ENCODE measurements at places on chromosomes 1 and 21.

DNA sequence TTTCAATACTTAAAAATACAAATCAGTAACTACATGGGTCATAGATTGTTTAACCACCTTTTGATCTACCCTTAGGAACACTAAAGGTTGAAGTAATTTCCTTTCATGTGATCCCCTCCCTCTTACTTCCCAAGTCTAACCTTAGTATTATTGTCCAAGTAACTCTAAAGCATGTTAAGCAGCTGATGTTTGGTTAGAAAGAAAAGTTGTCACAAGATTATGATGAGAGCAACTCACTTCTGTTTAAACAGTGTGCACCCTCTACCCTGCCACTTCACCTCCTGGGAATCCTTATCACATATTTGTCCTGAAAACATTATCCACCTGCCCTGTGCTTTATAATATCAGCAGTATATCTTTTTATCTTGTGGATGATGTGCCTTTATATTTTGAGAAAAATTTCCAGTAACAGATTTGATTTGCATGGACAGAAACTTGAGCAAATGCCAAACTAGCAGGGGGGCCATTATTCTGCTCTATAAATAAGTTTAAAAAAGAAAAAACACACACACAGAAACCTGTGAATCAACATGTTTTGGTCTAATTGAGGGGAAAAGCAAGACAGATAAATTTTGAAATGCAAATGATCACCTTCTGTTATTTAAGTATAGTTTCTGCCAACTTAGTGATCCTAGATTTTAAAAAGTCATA, 194.3 kb downstream of the RPS6KC1 start:
- no peak for DNase-seq

GRCh38 chr1:185487026-185487425, 170.0 kb upstream of the IVNS1ABP start:
- no peak for DNase-seq

- DNase-seq, result no peak
These were observed 98.4 kb upstream of the TNR start for GRCh38 chr1:175841738-175842187.

DNA sequence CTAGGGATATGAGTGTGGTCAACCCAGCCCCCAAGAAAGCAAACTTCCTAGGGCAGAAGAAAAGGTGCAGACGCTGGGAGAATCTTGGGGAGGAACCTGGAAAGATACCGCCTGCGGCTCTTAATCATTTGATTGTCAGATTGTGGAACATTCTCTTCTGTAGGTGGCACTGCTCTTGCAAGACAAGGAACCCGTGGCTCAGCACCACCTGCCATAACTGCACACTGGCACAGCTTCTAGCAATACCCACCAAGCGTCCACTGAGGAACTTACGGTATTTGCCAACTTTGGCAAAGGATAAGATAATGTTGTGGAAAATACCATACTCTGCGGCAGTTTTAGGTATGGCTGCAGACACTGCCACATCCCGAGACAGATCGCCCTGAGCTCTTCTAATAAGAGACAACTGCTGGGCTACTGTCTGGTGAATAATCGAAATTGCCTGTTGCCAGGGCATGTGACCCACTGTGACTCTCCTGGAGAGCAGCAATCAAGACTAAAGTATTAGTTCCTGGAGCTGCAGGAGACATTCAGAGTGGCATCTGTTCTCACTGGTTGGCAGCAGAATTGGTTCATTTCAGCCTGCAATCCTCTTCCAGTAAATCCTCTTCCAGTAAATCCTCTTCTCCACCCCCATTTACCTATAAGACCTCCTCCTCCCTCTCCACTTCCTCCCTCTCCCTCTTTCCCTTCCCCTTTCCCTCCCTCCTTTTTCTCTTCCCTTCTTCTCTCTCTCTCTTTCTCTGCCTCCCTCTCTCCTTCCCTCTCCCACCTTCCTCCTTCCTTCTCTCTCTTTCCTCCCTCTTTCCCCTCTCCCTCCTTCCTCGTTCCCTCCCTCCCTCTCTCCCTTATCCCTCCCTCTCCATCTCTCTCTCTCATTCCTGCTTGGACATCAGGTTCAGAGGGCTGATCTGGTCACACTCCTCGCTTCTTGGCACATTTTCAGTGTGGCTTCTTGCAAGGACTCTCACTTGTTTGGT, 49.7 kb upstream of the B3GALT5 start:
- no peak for DNase-seq

DNA sequence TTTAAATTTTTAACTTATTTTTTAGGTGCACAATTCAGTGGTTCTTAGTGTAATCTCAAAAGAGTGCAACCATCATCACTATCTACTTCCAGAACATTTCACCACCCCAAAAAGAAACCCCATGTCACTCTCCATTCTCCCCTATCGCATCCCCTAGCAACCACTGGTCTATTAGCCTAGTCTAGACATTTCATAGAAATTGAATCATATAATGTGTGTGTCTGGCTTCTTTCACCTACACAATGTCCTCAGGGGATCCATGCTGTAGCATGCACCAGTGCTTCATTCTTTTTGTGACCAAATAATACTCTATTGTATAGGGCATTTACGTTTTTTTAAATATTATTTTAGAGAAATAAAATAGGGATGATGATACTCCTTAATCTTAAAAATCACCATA, 64.7 kb downstream of the JAK1 start:
- DNase-seq, result no peak

DNA sequence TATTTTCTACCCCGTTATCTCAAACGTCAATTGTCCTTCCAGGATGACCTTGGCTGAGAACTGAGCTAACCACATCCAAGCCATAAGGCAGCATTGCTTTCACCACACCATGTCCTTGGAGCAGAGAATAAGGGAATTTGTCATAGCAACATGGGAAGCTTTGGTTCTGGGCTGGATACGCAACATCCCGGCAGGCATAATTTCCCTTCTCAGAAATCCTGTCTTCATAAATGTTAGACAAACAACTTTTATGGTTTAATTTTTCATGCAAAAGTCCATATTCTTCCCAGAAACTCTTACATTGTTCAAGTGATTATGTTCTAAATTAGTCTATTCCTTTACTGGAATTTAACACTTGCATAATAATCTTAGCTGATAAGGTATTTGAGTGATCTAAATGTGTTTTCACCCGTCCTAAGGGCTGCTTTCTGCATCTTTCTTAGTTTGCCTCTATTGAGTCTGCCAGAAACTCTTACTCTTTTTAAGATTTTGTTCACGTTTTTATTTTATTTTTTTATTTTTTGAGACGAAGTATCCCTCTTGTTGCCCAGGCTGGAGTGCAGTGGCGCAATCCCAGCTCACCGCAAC, 51.8 kb downstream of the KCNJ15 start:
- no peak for DNase-seq

DNA sequence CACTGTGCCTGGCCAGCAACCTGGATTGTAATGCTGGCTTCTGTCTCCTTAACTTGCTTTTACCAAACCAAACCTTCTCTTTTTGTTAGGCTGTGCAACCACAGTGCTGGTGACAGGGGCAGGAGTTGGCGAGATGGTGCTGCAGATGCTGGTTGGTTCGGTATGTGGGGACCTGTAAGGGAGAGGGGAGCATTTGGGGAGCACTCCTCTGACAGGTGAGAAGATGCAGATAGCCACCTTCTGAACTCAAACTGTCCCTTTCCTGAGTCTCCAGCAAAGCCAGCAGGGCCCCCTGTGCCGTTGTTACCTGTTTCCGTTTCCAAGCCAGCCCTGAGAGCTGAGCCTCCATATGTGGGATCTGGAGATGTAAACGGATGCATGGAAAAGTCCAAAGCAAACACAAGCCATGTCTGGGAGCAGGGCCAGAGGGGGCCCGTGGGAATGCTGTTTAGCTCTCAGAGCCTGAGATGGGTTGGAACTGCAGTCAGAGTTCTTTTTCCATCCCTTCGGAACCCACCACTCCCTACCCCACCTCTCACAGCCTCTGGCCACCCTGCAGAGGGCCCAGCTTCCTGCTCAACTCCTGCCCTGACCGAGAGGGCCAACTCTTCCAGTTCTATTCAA, 34.0 kb downstream of the ELK4 start:
- DNase-seq, result no peak

DNA sequence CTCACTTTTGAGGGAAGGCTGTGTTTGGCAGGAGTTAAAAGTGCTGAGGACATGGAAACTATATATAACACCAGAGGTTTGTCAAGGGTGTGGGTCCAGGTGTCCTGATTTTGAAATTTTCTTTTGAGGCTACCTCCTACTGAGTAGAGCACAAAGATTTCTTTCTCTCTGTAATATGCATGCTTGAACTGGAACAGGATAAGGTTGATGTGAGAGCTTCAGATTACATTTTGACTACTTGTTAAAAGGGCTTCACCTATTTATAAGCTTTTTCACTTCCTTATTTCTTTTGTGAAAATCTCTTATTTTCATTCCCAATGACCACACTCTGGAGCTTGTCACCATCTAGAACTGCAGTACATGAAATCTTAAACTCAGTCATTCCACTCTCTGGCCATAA, 59.8 kb upstream of the PLA2G4A start:
- no peak for DNase-seq

- no peak for DNase-seq
These were observed 129.6 kb downstream of the CLEC20A start for GRCh38 chr1:178367151-178367550.

DNA sequence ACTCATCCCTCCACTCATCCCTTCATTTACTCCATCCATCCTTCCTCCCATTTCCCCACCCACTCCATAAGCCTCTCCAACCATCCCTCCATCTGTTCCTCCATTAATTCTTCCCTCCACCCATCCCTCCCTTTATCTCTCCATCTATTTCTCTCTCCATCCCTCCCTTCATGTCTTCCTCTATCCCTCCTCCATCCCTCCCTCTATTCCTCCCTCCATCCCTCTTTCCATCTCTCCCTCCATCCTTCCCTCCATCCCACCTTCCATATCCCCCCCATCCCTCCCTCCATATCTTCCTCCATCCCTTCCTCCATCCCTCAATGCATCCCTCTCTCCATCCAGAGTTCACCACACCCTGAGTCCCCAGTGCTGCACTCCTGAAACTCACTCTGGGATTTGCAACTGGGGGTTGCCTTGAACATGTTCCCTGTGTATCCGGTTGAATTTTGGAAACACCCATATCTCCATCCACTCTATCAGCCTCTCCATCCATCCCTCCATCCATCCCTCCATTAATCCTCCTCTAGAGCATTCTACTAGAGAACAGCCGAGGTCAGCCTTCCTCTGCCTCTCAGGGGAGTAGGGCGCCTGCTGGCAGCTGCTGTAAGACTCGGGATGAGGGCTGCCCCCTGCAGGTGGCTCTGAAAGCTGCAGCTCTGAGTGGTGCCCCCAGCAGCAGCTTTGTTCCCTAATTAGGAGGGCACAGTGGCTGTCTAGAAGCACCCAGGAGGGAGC, 39.4 kb downstream of the ABCG1 start:
- peak; percentile 11 for DNase-seq

GRCh38 chr1:51313961-51314777, 16.2 kb downstream of the TTC39A start:
- DNase-seq, result peak; percentile 80

- no peak for DNase-seq
These were observed 5.1 kb upstream of the UTS2 start for GRCh38 chr1:7857985-7858384.

DNA sequence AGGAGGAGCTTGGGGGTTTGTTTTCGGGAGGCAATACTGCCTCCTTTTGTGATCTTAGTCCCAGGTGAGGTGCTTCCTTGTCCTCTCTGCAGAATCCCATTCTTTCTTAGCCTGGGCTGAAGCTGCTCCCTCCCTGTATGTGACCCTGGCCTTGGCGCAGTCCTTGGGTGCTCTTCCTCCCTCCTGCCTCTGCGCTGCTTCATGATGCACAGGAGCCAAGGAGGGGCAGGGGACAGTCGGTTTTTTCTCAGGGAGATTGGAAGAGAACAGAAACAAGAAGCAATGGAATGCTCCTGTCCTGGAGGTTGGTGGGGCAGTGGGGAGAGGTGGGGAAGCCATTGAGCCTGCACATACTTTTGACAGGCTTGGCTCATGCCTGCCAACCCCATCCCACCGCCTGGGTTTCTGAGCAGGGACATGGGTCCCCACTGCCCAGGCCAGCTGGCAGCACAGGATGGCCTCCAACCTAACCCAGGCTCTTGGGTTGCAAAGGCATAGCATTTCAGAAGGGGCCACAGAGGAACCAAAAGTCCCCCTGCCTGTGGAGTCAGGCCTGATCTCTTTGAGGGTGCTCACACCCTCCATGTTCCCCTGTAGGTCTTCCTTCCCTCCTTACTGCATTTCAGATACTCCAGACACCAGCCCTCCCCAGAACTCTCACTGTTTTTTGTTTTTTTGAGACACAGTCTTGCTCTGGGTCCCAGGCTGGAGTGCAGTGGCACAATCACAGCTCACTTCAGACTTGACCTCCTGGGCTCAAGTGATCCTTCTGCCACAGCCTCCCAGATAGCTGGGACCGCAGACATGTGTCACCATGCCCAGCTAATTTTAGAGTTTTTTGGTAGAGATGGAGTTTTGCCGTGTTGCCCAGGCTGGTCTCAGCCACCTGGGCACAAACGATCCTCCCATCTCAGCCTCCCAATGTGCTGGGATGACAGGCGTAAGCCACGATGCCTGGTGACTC, 16.1 kb downstream of the IL6R start:
- DNase-seq, result no peak

- no peak for DNase-seq
These were observed 30.7 kb downstream of the MGST3 start for GRCh38 chr1:165661703-165662102.

GRCh38 chr1:99672038-99672437, 26.1 kb downstream of the PALMD start:
- no peak for DNase-seq

GRCh38 chr21:31604591-31605190, 54.8 kb upstream of the SOD1 start:
- DNase-seq, result peak; percentile 66

DNA sequence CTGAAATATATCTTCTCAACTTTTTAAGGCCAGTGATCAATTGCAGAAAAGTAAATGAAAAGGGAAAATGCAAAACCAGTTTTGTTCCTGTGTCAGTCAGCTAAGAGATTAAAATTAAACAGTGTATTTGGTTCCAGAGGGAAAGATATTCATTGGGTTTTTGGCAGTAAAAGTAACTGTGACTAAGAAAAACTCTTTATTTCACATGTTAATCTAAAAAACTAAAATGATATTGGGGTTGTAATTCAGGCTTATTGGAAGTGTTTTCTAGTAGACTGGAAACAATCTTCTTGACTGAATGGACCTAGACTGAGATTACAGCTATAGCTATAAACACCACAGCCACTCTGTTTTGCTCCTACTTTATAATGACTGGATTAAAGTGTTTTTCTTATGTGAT, 413.9 kb downstream of the ADGRL2 start:
- DNase-seq, result no peak

Measured in kidney glomerular epithelial cell (primary cell).